Stimulated activated CD4-positive, alpha-beta T cell treated with anti-CD3 and anti-CD28 coated beads, Interleukin-1b, Interleukin-23, amount 100 ng/mL, for 24 hours (primary cell): ENCODE measurements at places on chromosomes 16 and 17.

DNA sequence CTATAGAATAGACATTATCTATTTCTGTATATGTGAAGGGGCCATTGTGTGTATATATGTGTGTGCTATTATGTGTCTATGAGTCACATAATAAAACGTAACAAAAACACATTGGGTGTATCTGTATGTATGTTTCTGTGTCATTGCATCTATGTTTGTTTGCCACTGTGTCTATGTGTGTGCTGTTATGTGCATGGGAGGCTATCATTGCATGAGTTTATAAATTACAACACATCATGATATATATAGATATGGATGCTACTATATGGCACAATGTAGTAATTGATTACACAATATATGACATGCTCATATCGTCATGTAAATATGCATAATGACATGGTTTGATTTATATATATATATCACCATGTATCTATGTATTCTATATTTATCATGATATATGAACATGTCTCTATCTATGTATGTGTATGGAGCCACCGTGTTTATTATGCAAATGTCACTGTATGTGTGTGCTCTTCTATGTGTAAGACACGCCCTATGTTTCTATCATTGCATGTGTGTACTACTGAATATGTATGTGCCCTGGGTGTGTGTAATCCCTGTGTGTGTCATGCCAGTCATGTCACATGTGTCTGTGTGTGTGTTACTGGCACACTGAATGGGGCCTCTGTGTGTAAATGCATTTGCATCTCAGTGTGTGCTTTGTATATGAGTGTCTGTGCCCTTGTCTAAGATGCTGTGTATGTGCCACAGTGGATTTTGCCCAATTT lies 1.4 kb upstream of the TSPOAP1 start:
- DNase-seq, result no peak

DNA sequence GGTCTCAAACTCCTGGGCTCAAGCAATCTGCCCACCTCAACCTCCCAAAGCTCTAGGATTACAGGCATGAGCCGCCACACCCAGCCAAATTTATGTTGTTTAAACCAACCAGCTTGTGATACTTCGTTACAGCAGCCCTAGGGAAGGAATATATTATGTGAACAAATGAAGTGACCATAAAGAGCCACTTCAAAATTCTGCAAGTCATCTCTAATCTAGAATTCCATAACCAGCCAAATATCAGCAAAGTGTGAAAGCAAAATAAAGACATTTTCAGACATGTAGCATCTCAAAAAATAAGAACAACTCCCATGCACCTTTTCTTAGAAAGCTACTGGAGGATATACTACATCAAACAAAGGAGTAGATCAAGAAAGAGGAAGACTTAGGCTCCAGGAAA lies 36.0 kb downstream of the AIPL1 start:
- no peak for DNase-seq

GRCh38 chr16:86443508-86444147 lies 66.7 kb upstream of the FOXF1 start:
- DNase-seq, result no peak

DNA sequence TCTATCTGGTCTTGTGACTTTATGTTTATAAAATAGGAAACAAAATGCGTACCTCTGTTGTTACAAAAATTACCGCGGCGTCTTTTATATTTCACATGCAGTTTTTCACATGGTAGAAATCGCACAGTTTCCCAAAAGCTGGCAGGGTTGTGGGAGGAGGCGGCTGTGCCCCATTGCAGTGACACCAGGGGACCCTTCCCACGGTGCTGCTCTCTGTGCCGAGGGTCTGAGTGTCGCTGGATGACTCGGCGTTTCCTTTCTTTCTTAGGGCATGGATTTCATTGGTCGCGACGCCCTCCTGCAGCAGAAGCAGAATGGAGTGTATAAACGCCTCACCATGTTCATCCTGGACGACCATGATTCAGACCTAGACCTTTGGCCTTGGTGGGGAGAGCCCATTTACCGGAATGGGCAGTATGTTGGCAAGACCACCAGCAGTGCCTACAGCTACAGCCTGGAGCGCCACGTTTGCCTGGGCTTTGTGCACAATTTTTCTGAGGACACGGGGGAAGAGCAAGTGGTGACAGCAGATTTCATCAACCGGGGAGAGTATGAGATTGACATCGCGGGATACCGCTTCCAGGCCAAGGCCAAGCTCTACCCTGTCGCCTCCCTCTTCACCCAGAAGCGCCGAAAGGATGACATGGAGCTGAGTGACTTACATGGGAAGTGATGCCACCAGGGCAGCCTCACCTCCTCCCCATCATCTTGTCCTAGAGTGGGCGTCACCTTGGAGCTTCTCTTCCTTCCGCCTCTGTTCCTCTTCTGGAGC lies 17.2 kb upstream of the CLEC18C start:
- no peak for DNase-seq

- no peak for DNase-seq
Observed at GRCh38 chr16:72172105-72173034, at the start of gene PMFBP1. TSS of gene PMFBP1 (minus strand) at chr16:72172155. CDS start at chr16:72171208, 947 bp downstream.

DNA sequence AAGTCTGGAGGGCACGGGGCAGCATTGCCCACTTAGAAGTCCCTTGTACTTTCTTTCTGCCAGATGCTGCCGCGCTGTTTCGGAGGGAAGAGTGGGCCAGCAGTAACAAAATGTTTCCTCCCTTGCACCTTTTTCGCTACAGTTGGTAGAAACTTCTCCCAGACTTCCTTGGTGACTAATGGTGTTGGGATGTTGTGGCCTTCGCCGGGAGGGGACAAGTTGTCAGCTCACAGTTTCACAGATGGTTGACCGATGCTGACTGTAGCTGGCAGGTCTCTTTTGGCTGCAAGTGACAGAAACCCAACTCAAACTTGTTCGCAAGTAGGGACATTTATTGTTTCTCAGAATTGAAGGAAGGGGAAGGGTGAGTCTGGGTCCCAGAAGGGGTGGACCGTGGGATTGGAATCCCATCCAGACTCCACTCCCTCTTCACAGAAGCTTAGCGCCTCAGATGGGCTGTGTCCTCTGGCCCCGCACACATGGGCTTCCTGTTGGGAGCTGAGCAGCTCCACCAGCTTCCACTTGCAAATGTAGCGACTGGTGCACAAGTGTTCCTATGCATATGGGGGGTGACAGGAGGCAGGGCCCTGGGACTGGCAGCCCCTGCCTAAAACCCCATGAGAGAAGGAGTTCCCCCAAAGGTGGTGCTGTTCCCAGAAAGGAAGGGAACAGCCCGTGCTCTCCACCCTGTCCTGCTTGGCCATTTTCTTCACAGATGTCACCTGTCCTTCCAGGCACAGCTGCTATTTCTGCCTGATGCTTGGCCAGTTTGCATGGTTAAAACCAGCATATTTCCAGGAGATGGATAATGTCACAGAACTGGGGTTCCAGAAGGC lies 30.9 kb upstream of the RPRML start:
- no peak for DNase-seq

GRCh38 chr17:6474376-6474775 lies 30.1 kb downstream of the PIMREG start:
- no peak for DNase-seq
